B cell (primary cell): ENCODE measurements at places on chromosomes 1 and 21. TPM values are rescaled to one million over a fixed set of nuclear protein-coding genes. Genes with fewer than 3 reads are reported as not detected.

- DNase-seq = no peak
These were observed 505 bp upstream of the GNPAT start for GRCh38 chr1:231240531-231240882.

- no peak for DNase-seq
These were observed 9.6 kb downstream of the UQCRHL start for GRCh38 chr1:15797614-15798390.

Gene DISP1
- total RNA-seq = 12.0 and 12.6 TPM in 2 replicates

DNA sequence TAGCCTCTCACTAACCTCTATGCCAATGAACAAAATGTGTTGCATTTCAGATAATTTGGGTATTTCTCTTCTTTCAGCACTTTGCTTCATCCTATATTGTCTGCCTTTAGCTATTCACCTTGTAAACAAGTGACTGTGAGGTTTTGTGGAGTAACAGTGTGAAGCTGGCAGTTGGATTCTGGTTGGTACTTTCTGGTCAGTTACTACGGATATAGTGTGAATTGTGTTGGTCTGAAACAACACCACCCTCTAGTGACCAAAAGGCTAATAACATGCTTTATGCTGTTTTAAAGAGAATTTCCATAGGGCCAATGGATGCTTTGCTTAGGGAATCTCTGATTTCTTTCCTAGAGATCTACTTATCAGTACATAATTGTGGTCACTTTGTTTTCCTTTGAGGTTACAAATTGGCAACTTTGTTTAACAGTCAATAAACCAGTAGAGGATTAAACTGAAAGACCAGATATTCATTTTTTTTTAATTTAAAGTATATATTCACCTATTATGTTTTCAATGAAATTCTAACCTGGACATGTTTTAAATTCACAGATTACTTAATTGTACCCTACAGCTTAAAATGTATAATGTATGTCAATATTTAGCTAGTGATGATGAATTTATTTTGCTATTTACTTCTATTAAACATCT lies 2.5 kb upstream of the PTGER3 start:
- peak; percentile 69 for DNase-seq

Gene CRYBG2
- total RNA-seq = 1.8 and 3.3 TPM in 2 replicates

Gene THEMIS2
- total RNA-seq = 221 and 230 TPM in 2 replicates
